ENCODE measurements at places on chromosomes 11 and 22. TPM values are rescaled to one million over a fixed set of nuclear protein-coding genes. Genes with fewer than 3 reads are reported as not detected.
A peak's percentile ranks its signal among the peaks of the same experiment; 100 is the strongest.

GRCh38 chr22:45483319-45483718, 19.4 kb upstream of the FBLN1 start:
- H3K4me3 ChIP-seq: no peak overlapping the region
- DNase-seq: no peak
- H3K4me1 ChIP-seq: no peaks in the 10 kb centered on the region
- H3K36me3 ChIP-seq: no peaks in the 10 kb centered on the region

DNA sequence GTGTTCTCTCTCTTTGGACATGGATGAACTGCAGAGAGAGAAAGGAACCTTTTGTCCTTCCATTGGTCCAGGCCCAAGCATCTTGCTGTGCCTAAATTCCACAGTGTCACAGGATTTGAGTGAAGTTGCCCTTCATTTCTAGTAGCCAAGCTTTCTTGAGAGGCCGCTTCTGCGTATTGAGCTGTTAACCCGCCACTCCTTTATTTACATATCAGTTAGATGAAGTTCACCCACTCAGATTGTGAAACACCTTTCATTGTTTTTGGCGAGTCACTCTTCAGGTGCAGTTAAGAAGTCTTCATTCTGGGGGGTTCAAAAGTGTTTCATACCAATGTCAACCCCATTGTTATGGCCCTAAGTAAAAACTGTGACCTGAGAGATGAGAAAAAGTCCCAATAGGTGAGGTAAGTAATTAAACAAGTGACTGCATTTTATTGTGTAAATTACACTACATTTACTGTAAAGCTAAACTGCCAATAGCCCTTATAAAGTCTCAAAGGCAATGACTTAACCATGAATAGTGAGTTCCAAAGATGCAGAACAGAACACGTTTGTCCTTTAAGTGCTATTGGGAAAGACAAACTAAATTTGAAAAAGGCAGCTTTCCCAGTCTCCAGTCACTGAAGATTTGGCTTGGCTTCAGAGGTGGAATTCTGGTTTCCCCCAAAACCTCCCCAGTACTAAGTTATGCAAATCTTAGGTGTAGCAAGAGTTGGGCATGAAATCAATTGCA, 61.0 kb downstream of the APIP start:
- H3K27me3 ChIP-seq: no peaks in the 10 kb centered on the region
- no peaks in the 10 kb centered on the region for H3K4me1 ChIP-seq
- no peak overlapping the region for H3K4me3 ChIP-seq

- H3K27me3 ChIP-seq: peaks cover 4% of the 10 kb centered on the region
- no peak overlapping the region for H3K27ac ChIP-seq
- no peak for DNase-seq
- H3K4me3 ChIP-seq: no peak overlapping the region
Observed at GRCh38 chr11:125061281-125061680, 1.8 kb upstream of the SLC37A2 start.

PAK1 gene
- 11.9 TPM for polyA plus RNA-seq

APOL5 gene
- polyA plus RNA-seq: not detected

- DNase-seq: no peak
- no peaks in the 10 kb centered on the region for H3K27me3 ChIP-seq
- H3K4me3 ChIP-seq: no peak overlapping the region
- no peak overlapping the region for H3K27ac ChIP-seq
- no peaks in the 10 kb centered on the region for H3K4me1 ChIP-seq
Observed at GRCh38 chr22:43399338-43399979, 12.4 kb upstream of the MPPED1 start.

ZNF280B gene
- polyA plus RNA-seq: 0.67 TPM

OR2AT4 gene
- not detected for polyA plus RNA-seq

- peaks cover 9% of the 10 kb centered on the region for H3K4me1 ChIP-seq
- no peaks in the 10 kb centered on the region for H3K27me3 ChIP-seq
- DNase-seq: no peak
- H3K36me3 ChIP-seq: no peaks in the 10 kb centered on the region
- H3K4me3 ChIP-seq: no peak overlapping the region
Observed at GRCh38 chr11:2189938-2190656, 18.5 kb upstream of the TH start.

RTN4RL2 gene
- polyA plus RNA-seq: 0.13 TPM

CHEK1 gene
- 3.3 TPM for polyA plus RNA-seq

AMBRA1 gene
- 13.8 TPM for polyA plus RNA-seq

DNA sequence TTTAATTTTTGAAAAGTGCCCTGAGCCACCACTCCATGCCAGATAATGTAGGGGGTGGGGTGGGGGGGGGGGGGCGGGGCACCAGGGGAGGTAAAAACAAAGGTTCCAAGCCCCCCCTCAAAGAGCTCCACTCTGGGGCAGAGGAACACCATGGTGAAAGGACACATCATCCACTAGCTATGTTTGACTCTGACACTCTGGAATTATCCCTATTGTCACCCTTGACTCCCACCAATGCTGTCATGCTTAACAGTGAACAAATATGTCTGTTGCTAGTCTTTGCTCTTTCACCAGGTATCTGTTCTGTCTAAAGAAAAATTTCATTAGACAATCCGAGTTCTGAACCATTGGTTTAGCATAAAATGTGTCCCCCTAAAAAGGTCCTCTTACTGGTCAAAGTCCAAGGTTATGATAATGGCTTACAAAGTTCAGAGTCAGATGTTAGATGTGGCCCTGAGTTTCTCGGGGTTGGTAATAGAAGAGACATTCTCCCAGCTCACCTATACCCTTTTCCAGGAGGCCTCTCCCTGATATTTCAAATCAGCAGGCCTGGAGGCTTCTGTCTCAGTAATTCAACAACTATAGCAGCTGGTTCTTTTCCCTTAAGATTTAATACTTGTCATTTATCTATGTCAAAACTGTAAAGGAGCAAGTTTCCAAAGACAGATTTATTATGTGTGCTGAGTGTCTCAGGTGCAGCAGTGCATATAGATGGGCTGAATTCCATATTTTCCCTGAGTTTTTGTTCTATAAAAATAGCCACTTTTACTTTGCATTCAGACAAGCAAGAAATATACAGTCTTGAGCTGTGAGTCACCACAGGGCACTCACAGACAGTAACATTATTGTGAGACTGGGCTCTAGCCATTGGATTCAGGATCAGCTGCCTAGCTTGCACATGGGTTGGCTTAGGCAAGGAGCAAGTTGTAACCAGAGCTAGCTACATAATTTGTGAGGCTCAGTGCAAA, 174.1 kb downstream of the CSNK2A3 start:
- DNase-seq: no peak
- H3K36me3 ChIP-seq: no peaks in the 10 kb centered on the region
- H3K27me3 ChIP-seq: no peaks in the 10 kb centered on the region
- no peak overlapping the region for H3K4me3 ChIP-seq
- no peak overlapping the region for H3K27ac ChIP-seq

INS gene
- polyA plus RNA-seq: not detected

TXN2 gene
- polyA plus RNA-seq: 54.6 TPM

GRCh38 chr11:43130616-43131015, 181.2 kb upstream of the API5 start:
- H3K36me3 ChIP-seq: no peaks in the 10 kb centered on the region
- H3K27me3 ChIP-seq: no peaks in the 10 kb centered on the region
- H3K4me1 ChIP-seq: no peaks in the 10 kb centered on the region
- H3K4me3 ChIP-seq: no peak overlapping the region
- no peak for DNase-seq

- DNase-seq: no peak
- no peaks in the 10 kb centered on the region for H3K27me3 ChIP-seq
- no peaks in the 10 kb centered on the region for H3K4me1 ChIP-seq
- H3K36me3 ChIP-seq: no peaks in the 10 kb centered on the region
- H3K4me3 ChIP-seq: no peak overlapping the region
- no peak overlapping the region for H3K27ac ChIP-seq
Observed at GRCh38 chr22:24486501-24486921, 8.6 kb upstream of the UPB1 start.

DNA sequence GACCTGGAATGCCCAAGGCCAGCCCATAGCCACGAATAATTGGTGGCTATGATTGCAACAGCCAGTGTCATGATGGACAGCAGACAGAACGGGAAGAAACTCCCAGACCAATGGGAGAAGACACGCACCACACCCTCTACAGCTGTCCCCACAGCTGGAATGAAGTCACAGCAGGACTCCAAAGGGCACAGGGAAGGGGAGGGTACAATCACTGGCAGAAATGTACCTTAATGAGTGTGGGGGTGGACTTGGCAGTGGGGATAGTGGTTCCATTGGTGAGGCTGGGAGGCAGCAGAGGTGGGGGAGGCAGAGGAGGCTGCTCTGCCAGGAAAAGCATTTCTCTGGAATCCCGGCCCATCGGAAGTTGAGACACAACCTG, 52.9 kb downstream of the SGSM3 start:
- H3K27ac ChIP-seq: no peak overlapping the region
- H3K36me3 ChIP-seq: peaks cover 8% of the 10 kb centered on the region
- peaks cover 17% of the 10 kb centered on the region for H3K4me1 ChIP-seq
- H3K4me3 ChIP-seq: no peak overlapping the region
- no peak for DNase-seq

DNA sequence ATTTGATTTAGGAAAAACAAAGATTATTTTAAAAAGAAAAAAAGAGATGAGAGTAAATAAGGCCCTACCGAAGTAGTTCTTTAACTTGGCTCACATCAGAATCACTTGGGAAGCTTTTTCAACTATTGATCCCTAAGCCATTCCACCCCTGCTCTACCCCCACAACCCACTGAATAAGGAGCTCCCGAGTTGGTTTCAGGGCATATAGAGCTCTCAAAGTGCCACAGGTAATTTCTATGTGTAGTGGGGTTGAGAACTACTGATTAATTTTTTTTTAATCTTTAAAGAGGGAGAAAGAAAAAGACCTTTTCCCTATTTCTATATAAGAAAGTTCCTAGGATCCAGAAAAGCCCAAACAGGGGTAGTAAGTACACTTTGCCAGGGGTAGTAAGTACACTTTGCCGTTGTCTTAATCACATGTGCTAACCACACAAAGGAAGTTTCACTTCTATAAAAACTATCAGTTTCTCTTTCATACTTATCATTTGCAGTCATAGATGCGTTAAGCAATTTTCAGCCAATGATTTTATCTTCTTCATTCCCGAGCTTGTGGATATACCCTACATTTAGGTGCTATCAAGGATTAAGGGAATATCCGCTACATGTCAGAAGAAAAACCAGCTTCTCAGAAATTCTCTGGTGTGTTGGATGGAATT, 108.4 kb upstream of the ZC3H12C start:
- H3K4me3 ChIP-seq: peak overlapping the region; percentile 23
- peaks cover 9% of the 10 kb centered on the region for H3K27me3 ChIP-seq
- H3K36me3 ChIP-seq: no peaks in the 10 kb centered on the region

MS4A1 gene
- polyA plus RNA-seq: 5,160 TPM
